ENCODE measurements at places on chromosomes 3 and 15.

- DNase-seq = no peak
These were observed 532.1 kb upstream of the SEMA6D start for GRCh38 chr15:47184908-47185801.

DNA sequence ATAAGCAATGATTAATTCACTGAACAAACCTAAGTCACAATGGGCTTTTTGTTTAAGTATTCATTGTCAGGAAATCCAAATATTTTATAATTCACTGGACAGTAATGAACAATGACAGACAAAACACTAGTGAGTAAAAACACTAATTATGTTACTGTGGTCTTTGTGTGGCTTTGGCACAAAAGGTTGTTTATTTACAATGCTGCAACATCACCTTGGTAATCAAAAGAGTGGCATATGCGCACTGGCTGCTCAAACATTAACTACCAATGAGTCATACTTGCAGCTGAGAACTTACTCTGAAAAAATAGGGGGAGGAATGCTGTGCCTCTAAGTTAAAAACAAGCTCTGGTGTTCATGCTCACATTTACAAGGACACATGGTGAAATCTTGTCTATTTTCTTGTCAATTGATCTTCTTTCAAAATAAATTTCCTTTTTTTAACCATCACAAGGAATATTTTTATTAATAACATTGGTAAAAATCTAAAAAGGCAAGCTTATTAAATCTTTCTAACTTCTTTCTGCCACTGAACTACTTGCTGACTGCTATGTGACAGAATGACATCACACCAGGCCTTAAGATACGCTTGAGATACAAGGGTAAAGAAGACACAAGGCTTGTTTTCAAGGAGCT lies 85.2 kb upstream of the PPIB start:
- no peak for DNase-seq

- no peak for DNase-seq
These were observed 211.8 kb downstream of the MCTP2 start for GRCh38 chr15:94443186-94443585.

GRCh38 chr15:26838742-26839460 lies 28.0 kb upstream of the GABRA5 start:
- no peak for DNase-seq

DNA sequence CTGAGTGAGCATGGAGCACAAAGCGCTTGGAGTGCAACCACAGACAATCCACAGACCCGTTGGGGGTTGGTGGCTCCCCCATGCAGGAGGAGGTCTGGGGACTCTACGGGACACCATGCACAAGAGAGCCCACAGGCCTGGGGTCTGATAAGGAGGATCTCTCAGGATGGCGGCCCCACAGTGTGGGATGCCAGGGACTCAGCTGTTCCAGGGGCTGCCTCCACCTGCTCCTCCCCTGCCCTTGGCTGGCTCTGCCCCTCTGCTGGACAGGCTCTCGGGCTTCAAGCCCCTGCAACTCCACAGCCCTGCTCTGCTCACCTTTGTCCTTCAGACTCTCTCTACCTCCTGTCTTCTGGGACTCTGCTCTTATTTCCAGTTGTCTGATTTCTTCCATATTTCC lies 184.5 kb upstream of the CHRNA7 start:
- DNase-seq = no peak

DNA sequence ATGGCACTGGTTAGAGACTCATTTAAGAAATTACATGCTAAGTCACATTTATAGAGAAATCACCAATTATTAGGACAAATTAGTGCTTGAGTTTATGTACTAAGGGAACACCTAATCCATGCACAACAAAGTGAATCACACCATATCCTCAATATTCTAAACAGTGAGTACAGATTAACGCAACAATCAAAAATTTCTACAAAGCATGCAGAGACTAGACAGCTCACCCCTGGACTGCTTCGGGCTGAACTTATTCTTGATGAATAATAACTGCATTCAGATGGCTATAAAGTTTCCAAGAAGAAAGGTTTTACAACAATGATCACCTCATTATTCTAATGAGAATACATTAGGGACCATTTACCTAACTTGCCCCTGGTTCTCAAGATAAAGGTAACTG lies 66.5 kb downstream of the LRRFIP2 start:
- no peak for DNase-seq

DNA sequence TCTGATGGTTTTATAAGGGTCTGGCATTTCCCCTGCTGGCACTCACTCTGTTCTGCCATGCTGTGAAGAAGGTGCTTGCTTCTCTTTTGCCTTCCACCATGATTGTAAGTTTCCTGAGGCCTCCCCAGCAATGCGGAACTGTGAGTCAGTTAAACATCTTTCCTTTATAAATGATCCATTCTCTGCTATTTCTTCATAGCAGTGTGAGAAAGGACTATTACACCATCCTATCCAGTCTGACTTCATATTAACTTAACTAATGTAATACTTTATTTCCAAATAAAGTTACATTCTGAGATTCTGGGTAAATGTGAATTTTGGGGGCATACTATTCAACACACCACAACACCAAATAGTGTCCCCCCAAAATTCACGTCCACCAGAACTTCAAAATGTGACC lies 22.2 kb upstream of the MAP3K13 start:
- DNase-seq = no peak

DNA sequence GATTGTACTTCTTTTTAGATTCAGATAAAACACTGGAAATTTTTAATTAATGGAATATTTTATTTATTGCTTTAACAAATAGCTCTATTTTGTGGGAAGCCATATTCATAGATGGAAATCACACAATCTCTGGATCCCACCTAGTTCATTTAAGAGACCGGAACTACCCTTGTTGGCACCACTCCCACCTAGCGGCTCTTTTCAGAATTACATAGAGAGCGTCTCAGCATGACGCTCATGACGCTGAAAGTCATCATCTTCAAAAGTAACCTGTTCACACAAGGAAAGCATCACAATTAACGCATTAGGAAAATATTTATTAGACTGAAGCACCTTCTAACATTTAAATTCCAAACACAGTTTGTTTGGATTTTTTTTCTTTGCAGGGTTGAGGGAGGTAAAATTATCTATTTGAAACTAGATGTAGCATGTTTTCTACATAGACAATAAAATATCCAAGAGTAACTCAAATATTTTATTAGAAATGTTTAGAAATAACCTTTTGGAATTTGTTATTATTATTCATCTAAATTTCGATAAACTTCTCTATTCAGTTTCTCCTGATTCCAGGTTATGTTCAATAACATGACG lies 214.9 kb upstream of the ARRDC4 start:
- no peak for DNase-seq

GRCh38 chr3:157394411-157394810 lies 42.2 kb upstream of the PTX3 start:
- no peak for DNase-seq

- DNase-seq = no peak
These were observed 13.4 kb upstream of the ZNF639 start for GRCh38 chr3:179309225-179310078.

GRCh38 chr15:74306781-74307217 lies 60.6 kb downstream of the CYP11A1 start:
- DNase-seq = no peak

GRCh38 chr15:41653760-41654159 lies 6.4 kb upstream of the MGA start:
- DNase-seq = no peak

DNA sequence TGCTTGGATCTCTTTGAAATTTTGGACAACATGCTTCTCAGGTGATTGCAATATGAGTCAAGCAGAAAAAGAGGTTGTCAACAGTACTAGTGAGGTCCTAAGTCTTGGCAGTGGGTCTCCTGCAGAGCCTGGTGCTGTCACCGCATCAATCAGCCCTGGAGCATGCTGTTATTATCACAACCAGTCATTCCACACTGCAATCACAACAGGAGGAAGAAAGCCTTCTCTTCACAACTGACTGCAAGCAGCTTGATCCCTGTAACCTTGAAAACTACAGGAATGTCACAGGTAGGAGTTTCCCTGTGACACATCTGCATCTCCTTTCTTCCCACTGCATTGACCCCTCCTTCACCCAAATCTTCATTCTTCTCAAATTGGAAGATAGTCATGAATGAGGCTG lies 451.1 kb upstream of the ATP11B start:
- DNase-seq = no peak

DNA sequence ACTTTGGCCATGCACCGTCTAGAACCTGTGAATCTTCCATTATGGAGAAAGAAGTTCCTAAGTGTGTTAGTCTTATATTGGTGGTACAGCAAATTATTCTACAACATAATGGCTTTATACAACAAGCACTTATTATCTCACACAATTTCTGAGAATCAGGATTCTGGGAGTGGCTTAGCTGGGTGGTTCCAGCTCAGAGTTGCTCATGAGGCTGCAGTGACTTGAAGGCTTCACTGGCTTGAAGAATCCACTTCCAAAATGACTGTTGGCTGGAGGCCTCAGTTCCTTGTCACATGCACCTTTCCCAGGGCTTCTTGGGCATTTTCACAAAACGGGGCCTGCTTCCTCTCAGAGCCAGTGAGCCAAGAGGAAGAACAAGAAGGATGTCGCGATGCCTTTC lies 82.3 kb upstream of the RNF7 start:
- DNase-seq = no peak

All from activated CD8-positive, alpha-beta memory T cell treated with anti-CD3 and anti-CD28 coated beads for 1 hour (primary cell).